ENCODE measurements at places on chromosomes 2 and 18.

- no peak for DNase-seq
Measured at GRCh38 chr2:239544918-239545465, 144.2 kb upstream of the HDAC4 start.

- no peak for DNase-seq
Measured at GRCh38 chr2:158478816-158479215, 22.1 kb downstream of the PKP4 start.

DNA sequence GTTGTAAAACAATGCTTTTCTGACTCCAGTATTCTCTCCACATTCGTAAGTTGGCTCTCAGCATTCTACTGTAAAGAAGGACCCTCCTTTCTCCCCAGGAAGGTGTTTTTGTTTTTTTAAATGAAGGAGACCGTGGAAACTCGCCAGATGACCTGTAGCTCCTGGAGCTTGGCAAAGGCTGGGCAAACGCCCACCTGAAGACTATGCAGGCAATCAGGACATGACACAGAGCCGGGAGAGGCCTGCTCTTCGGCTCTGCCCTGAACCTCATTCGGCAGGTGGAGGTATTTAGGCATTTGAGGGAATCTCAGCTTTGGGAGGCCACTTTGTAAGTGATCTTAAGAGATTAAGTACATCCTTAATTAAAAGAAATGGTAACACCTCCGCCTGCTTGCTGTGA, 17.4 kb downstream of the CASP10 start:
- peak; percentile 81 for DNase-seq

- DNase-seq = no peak
Measured at GRCh38 chr2:53938904-53939303, 31.9 kb downstream of the PSME4 start.

- DNase-seq = no peak
Measured at GRCh38 chr2:42367835-42368234, 6.8 kb upstream of the COX7A2L start.

- no peak for DNase-seq
Measured at GRCh38 chr2:226115832-226116200, 683.8 kb downstream of the IRS1 start.

- no peak for DNase-seq
Measured at GRCh38 chr18:47710451-47710850, 220.0 kb downstream of the SMAD2 start.

DNA sequence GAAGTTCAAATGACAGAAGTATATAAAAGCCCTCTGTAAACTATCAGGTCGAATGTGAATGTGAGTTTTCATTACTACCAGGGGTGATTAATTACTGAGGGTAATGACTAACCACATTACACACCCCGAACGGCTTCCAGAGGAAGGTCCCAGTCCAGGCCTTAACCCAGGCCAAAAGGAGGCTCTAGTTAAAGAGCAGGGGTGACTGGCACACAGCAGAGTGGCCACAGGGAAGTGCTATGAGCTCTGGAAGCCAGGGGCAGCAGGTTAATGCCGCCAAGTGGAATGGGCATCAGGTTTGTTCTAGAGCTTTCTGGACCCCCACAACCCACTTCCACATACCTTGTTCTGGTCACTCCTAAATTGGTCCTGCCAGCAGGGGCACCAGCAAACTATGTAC, 87.7 kb downstream of the BCL11A start:
- DNase-seq = no peak

DNA sequence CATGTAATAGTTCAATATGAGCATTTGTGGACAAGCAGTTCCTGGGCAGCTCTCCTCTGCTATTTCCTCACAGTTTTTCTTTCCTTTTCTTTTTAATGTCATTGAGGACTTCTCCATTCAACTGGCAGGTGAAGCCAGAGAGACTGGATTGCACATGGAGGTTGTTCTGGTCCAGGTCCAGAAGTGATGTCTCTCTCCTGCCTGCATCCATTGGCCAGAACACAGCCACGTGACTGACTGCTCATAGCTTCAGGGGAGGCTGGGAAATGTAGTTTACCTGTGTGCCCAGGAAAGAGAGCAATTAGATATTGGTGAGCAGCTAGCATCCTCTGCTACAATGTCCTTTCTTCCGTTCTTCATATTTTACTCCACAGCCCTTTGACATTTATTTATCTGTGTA, 20.2 kb upstream of the ADAM23 start:
- no peak for DNase-seq

DNA sequence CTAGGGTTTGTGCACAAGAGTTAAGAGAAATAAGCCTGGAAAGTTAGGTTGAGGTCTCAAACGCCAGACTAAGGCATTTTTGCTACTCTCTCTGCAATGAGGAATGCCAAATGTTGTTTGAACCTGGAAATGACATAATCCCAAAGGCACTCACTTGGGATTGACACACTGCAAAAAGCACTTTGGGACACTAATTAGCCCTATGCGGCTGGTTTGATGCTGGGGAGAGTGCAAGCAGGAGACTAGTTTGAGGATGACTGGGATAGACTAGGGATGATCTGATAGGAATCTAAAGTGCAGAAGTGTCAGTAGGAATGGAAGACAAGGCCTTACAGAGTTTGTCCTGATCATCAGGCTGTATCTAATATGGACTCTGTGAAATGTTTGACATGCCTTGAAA, 469.0 kb downstream of the SLC4A3 start:
- no peak for DNase-seq

DNA sequence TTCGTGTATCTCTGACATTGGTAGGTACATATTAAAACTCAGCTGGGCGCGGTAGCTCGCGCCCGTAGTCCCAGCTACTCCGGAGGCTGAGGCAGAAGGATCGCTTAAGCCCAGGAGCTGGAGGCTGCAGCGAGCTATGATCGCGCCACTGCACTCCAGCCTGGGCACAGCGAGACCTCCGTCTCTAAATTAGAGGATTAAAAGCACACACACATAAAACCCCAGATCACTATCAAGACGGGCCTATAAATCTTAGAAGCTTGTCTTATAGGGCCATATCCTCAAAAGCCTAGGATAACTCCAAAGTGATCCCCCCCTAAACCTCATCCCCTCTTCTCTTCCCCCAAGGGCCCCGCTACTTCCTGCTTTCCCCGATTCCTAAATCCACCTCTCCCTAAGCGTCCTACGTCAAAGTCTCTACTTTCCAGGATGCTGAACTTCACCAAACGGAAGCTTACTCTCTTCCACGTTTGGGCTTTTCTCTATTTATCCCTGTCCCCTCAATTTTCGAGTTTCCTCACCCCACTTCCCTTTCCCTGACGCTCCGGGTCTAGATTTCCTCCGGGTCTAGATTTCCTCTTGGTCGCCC, 707 bp downstream of the KRCC1 start:
- DNase-seq = no peak

- DNase-seq = no peak
Measured at GRCh38 chr2:46655551-46656436, 176.4 kb downstream of the TMEM247 start.

- DNase-seq = peak; percentile 72
Measured at GRCh38 chr18:46071653-46072375, at the start of gene PSTPIP2. TSS of gene PSTPIP2 (minus strand) at chr18:46072260. CDS start at chr18:46072188, 72 bp downstream.

DNA sequence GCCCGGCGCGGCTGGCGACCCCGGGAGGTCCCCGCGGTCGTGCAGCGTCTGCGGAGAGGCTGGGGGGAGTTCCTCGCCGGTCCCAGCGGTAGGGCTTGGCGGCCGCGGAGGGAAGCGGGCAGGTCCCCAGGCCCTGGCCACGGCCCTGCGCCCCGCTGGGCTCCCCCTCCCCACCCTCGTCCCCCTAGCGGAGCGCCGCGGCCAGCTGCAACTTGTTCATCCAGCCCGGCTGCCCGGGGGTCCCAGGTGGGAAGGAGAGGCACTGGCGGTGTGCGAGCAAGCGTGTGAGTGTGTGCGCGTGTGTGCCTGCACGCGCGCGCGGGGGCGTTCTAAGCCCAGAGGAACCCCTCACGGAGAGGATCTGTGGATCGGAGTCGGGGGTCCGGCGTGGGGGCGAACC, 1.3 kb downstream of the PTPRM start:
- peak; percentile 60 for DNase-seq

- DNase-seq = no peak
Measured at GRCh38 chr2:8501061-8501720, 180.7 kb upstream of the ID2 start.

- no peak for DNase-seq
Measured at GRCh38 chr2:180184506-180184905, 177.4 kb upstream of the CWC22 start.

- DNase-seq = no peak
Measured at GRCh38 chr2:6072276-6072675, 380.1 kb downstream of the SOX11 start.

- no peak for DNase-seq
Measured at GRCh38 chr2:735670-736218, 58.5 kb upstream of the TMEM18 start.

All from thyroid gland (tissue), 4 donors.